ENCODE measurements at places on chromosomes 16 and 17. TPM values are rescaled to one million over a fixed set of nuclear protein-coding genes. Genes with fewer than 3 reads are reported as not detected.
A peak's percentile ranks its signal among the peaks of the same experiment; 100 is the strongest.

GRCh38 chr17:43759836-43760235 is 1.2 kb upstream of the SOST start:
- DNase-seq, result no peak

Gene ADAMTS18
- not detected for total RNA-seq

Gene RND2
- total RNA-seq, result 3.0 TPM

DNA sequence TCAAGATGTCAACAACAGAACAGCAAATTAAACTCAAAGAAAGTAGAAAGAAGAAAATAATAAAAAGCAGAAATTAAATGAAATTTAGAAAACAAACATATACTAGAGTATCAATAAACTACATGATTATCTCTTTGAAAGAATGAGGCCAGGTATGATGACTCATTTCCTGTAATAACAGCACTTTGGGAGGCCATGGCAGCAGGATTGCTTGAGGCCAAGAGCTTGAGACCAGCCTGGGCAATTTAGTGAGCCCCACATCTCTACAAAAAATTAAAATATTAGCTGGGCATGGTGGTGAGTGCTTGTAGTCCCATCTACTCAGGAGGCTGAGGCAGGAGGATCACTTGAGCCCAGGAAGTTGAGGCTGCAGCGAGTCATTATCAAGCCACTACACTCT is 232.5 kb downstream of the RAB11FIP4 start:
- no peak for DNase-seq

GRCh38 chr16:3953728-3954410 is 73.4 kb upstream of the CREBBP start:
- DNase-seq, result no peak

- no peak for DNase-seq
Observed at GRCh38 chr17:32672711-32673110, 185.9 kb downstream of the CDK5R1 start.

Gene VAT1
- 128 TPM for total RNA-seq

GRCh38 chr16:52634528-52634927 is 87.6 kb upstream of the TOX3 start:
- DNase-seq, result no peak

Gene PLCG2
- total RNA-seq, result 37.6 TPM

DNA sequence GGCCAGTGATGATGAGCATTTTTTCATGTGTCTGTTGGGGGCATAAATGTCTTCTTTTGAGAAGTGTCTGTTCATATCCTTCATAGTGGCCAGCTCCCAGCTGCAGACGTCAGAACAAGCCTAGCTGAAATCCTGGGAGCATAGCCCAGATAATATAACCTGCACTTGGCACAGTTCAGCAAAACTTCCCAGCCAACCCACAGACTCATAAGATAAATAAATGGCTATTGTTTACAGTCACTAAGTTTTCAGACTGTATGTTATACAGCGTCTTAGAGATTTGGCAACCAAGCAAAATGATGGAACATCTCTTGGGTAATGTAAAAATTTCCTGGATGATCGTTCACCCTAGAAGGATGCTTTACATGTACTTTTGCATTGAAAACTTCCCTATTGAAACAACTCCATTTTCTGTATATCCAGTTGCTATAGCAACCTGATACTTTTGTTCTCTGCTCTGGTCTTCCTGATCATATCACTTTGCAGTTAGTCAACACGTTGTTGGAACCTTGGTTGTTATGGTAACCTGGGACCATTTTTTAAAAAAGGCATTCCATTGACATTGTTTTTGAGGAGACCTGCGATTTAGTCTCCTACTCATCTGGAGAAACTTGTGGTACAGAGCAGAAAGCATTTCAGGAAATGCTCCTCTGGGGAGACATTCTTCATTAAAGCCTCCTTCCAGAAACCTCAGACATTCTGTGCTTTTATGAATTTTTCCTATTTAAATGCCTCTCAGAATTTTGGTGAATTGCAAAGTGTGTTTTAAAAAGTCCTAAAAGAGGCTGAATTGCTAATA is 378.7 kb downstream of the HS3ST4 start:
- DNase-seq, result no peak

DNA sequence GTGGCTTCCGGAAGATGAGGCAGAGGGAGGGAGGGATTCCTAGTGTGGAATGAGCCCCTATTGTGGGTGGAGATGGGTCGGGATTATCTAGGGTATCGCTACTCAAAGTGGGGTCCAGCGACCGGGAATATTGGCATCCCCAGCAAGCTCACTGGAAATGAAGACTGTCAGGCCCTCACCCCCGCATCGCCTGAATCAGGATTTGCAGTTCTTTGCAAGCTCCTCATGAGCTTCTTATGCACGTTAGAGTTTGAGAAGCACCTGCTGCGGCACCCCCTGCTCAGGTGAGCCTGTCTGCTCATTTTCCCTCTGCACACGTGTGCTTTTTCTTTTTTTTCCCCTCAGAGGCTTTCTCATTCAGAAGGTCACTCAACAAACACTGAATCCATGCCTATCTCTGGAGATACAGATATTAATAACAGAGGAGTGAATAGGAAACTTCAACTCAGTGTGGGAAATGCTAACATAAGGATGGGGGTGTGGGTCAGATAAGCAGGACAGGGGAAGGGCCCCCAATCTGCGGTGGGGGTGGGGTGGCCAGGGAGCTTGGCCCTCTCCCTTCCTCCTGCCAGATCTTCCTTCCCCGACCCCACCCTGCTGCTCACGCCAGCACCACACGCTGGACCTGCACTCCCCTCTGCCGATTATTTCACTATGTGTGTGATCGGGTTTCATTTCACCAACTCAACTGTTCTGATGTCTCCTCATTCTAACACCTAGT is 67.7 kb upstream of the NFAT5 start:
- DNase-seq, result no peak

Gene ABI3
- total RNA-seq, result 15.2 TPM

Gene PABPN1L
- not detected for total RNA-seq

DNA sequence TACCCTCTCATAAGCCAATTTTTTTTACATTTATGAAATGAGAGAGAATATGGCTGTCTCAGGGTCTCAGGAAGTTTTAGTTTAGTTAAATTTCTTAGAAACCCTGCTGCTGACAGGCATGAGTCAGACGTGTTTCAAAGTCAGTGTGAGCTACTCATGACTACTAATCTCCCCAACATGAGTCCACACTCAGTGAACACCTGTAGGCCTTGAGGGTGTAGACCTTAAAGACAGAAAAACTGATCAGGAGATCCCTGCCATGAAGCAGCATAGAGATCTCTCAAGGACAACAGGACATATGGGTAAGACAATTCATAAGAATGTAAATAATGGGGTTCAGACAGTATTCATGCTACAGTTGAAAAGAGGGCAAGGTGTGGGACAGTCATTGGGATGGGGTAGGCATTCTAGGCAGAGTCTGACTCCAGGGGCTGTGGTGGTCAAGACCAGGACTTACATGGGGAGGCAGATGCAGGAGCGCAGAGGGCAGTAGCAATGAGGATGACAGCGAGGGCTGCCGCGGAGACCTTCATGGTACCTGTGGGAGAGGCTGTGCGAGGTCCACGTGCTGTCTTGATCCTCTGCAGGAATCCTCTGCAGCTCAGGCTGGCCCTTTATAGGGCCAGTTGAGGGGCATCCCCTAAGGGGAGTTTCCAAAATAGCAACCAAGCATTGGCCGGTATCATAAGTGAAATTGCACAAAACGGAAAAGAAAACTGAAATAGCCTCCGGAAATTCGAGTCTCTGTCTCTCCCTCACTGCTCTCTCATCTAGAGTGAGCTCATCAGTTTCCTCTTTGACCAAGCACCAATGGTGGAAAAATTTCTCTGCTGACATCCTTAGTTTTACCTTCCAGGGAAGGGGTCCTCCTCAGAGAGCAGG is at the start of gene CCL5:
CCL5 (minus strand) TSS at position 588 of the 882 bp plus-strand sequence.
- DNase-seq, result no peak

DNA sequence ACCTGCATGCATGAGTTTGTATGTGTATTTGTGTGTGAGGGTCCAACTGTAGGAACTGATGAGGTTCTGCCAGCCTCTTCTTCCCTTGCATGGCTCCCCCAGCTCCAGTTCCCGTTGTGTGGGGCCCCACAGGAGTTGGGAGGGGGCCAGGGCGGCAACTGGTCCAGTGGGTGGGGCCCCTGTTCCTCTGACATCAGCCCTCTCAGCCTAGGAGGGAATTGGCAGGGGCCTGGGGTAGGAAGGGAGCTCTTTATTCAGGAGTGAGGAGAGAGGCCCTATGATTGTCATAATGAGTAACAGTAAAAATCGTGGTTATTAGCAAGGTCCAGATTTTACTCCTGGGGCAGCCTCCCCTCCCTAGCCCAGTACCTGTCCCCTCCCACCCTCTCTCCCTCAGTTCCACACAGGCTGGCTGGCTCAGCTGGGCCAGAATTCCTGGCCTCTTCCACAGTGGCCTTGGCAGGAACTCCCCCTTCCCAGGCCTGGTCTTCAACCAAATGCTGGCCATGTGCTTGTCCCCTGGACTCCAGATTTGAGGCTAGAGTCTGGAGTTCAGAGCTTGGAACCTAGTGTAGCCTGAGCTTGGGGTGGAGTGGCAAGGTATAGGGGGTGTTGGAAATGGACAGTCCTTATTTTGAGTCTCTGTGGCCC is 18.9 kb downstream of the RARA start:
- DNase-seq, result no peak

- no peak for DNase-seq
Observed at GRCh38 chr17:80921159-80921558, 70.5 kb upstream of the CHMP6 start.

DNA sequence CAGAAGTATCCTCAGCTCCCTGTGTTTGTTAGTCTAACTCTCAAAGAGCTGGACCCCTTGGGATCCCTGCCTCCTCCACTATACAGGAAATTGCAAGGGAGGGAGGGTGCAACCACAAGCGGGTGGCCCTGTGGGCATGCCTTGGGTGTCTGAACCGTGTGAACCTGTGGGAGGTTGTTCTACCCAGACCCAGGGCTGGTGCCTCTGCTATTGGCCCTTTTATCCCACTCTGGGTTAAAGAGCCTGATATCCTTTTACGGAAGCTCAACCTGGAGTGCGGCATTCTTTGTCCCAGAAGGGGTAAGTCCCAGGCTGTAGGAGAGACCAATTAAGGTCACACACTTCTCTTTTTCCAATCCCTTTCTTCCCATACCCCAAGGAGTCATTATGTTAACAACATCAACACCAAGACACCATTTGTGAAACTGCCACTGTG is 53.4 kb downstream of the ARSG start:
- DNase-seq, result no peak

Gene ARL4D
- total RNA-seq, result 34.3 TPM

- no peak for DNase-seq
Observed at GRCh38 chr17:50527155-50527762, 5.3 kb upstream of the EPN3 start.

Gene NOD2
- total RNA-seq, result 2.2 TPM

- peak; percentile 73 for DNase-seq
Observed at GRCh38 chr17:1055751-1056645, 59.1 kb downstream of the TIMM22 start.

DNA sequence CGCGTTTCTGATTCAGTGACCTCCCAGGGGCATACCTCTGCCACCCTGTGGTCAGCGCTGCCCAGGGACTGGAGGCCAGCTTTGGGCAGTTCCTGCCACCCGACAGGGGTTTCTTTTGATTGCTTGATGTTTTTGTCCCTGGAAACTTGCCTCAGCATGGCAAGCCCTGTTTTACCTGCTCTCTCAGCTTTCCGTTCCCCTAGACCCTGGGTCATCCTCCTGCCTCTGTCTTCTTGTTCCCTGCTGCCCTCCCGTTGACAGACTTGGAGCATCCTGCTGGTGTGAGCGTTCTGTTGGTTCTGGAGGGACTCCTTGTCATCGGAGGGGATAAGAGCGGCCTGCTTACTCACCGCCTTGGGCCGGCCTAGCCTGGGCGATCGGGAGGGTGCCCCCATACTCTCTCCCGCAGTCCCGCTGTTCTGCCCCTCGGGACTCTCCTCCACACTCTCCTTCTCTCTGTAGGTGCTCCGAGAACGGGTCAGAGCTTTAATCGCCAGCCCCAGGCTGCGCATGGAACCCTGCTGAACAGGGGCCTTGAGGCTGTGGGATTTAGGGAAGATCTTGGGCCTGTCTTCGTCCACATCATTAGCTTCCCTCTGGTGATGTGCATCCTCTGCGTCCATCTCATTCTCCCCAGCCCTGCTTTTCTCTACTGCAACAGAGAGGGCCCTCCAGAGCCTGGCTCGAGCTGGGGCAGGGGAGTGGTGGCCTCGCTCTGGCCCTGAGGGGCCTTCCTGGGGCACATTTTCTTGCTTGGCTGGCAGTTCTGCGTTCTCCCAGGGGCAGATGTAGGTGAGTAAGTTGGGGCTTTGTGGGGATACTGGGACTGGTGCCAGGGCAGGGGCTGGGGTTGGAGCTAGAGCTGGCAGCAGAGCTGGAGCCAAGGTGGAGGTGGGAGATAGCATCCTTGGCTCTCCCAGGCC is 13.7 kb downstream of the GPR179 start:
- DNase-seq, result no peak

Gene UTS2R
- total RNA-seq, result not detected

Gene TUBB3
- total RNA-seq, result 4.1 TPM

- DNase-seq, result no peak
Observed at GRCh38 chr16:35195864-35196216, 1736.4 kb downstream of the TP53TG3F start.

DNA sequence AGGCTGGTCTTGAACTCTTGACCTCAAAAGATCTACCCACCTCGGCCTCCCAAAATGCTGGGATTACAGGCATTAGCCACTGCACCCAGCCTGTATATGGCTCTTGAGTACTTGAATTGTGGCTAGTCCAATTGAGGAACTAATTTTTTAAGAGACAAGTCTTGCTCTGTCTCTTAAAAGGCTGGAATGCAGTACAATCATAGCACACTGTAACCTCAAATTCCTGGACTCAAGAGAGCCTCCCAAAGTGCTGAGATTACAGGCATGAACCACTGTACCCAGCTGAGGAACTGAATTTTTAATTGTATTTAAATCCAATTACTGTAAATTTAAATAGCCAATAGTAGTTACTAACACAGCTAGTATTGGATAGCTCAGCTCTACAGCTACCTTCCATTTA is 50.6 kb downstream of the MED13 start:
- DNase-seq, result no peak

DNA sequence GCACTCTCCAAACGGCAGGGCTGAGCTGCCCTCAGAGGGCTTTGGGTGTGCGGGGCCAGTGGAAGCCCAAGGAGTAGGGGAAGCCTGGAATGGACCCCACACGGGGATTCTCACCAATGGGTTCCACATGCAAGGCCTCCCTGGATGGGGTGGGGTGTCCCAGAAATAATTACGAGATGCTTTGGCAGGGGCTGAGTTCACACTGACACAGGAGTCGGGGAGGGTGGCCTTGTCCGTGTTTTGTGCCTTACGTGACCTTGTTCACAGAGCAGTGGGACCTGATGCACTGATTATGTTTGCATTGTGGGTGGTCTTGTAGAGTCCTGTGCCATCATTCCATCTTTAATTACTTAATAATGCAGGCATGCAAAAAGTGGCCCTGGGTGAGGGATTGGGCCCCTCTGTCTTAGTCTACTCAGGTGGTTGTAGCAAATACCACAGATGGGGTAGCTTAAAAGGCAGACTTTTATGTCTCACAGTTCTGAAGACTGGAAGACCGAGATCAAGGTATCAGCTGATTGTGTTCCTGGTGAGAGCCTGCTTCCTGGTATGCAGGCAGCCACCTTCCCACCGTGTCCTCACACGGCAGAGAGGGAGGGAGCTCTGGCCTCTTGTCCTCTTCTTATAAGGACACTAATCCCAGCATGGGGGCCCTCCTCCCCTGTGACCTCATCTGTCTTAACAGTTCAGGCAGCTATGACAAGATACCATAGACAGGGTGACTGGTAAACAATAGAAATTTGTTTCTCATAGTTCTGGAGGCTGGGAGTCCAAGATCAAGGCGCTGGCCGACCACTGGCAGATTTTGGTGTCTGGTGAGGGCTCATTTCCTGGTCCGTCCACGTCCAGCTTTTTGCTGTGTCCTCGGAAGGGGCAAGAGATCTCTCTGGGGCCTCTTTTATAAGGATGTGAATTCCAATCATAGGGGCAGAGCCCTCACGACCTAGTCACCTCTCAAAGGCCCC is 239.4 kb downstream of the IRF8 start:
- no peak for DNase-seq
